ENCODE measurements at places on chromosomes 5 and 9.

GRCh38 chr5:123538670-123539459, 26.9 kb downstream of the CSNK1G3 start:
- DNase-seq: no peak

DNA sequence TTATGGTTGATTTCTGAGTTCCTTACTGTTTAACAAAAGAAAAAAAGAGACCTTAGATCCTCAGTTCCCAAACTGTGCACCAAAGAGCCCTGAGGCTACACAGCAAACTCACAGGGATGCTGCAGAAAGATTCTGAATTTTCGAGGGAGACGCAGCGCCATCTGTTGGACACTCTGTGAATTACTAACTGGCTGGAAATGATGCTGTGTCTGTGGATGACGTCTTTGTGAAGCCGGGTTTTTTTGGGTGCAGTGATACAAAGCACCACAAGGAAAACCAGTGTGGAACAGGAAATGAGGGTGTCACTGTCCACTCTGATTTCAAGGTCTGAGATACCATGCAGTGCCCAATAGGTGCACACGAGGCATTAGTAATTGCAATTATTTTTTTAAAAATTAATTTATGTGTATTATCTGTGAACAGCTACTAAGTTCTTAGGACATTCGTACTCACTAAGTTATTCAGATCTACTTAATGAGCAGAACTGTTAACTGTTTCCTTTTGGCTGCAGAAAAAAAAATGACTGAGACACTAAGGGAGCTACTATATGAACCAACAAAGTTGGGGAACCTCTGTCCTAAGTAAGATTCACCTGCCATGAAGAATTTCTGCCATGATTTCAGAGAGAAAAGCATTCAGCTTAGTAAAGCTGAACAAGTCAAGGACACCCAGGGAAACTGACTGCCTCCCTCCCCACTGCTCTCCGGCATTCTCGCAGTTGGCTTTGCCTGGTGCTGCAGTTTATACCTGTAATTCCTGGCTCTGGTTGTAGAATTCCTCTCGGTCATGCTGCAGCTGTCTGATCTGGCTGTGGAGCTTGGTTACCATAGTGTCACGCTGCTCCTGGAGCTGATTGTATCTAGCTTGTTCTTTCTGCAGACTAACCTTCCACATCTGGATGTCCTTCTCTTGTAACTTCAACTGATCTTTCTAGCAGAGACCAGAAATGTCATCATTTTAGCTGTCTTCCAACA, 23.4 kb downstream of the SPACA9 start:
- peak; percentile 64 for DNase-seq

- no peak for DNase-seq
Observed at GRCh38 chr5:145971108-145971507, 34.7 kb downstream of the SH3RF2 start.

DNA sequence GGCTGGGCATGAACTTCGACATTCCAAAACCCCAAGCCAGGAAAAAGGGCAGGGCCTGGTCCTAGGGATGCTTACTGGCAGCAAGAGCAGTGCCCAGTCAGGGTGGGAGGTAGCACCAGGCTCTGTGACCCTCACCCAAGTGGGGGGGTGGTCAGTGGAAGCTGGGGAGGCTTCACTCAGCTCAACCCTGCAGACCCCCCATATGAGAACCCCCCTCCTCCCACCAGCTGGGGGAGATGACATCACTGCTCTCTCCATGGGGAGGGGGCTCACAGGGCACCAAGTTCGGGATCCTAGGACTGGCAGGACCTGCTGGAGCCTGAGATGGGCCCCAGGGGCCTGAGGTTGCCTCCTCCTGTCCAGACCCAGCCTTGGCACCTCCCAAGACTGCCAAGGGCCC, 4.7 kb downstream of the DNLZ start:
- no peak for DNase-seq

DNA sequence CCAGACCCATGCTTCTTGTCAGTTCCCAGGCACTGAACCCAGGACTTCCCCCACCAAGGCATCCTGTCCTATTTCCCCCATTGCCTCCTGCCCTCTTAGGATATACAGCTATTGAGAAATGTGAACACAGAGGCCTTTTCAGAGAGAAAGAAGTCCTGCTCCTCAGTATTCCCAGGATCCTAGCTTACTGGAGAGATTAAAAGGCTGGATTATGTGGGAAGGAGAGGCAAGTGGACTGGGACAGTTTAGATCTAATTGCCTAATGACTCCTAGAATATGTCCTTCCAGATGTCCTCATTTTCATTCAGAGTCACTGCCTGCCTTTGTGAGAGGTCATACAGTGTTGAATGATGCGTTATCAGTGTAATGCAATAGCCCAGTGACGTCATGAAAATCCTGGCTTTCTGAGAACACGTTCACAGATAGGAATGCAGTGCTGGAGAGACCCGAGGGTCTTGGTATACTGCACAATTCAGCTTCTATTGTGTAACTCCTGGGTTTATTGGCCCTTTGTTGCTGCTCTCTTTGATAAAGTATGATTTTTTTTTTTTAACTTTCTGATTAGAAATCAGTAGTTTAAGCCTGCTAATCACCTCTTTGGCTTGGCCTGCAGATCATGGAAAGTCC, 26.2 kb downstream of the WWC1 start:
- no peak for DNase-seq

DNA sequence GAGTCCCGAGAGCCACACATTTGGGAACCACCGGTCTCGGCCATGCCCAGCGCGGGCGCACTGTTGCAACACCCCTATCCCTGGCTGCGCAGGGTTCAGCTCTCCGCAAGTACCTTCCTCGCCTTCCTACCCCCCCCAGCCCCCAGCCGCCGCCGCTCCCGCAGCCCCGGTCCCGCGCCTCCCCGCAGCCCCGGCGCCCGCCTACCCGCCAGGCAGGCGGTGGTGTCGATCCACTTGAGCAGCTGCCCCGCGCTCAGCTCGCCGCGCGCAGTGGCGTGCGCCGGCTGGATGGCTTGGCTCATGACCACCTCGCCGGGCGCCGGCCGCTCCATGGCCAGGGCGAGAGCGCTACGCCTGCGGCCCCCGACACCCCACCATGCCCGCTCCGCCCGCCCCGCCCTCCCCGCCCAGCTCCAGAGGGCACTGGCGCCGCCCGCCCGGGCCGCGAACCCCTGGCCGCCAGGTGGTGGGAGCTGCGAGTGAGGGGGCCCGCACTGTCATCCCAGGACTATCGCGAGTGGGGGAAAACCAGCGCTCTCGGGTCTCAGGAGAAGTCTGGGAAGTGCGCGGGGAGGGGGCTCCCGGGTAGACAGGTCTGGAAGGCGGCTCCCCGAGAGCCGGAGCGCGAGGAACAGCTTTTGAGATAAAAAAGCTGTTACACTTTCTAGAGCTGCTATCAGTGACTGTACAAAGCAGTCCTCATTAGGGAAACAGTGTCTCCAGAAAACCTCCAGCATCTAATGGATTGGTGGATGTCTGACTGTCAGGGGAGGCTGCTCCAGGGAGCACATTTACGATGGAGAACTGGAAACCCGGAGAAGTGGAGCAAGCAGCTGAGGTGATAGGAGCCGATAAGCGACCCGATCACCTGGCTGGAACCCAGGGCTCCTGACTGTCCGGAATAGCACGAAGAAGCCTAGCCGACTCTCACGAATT, at the start of gene ACOT12:
Gene ACOT12 (minus strand): TSS at position 352 of the 936 bp plus-strand sequence. CDS start 20 bp downstream, at position 332.
- no peak for DNase-seq

DNA sequence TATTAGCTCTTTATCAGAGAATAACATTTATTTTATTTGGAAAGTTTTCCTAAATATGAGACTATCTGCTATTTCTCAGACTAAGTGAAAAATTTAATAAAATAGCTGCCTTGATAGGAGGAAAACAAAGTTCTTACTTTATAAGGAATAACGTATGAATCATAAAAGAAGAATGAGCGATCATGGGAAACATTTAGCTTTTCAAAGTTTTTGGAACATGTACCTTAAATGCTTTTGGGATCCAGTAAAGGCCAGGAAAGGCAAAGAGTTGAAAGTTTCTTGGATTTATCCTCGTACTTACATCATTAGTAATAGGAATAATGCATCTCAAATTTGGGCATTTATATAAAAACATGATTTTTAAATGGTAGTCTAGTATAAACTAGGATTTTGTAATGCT, 19.4 kb downstream of the OGN start:
- no peak for DNase-seq
